ENCODE measurements at places on chromosomes 4 and X. TPM values are rescaled to one million over a fixed set of nuclear protein-coding genes. Genes with fewer than 3 reads are reported as not detected.

The BMP3 gene
- not detected for total RNA-seq

The NAA11 gene
- not detected for total RNA-seq

- DNase-seq: no peak
Measured at GRCh38 chr4:40209401-40209800, 12.6 kb downstream of the RHOH start.

DNA sequence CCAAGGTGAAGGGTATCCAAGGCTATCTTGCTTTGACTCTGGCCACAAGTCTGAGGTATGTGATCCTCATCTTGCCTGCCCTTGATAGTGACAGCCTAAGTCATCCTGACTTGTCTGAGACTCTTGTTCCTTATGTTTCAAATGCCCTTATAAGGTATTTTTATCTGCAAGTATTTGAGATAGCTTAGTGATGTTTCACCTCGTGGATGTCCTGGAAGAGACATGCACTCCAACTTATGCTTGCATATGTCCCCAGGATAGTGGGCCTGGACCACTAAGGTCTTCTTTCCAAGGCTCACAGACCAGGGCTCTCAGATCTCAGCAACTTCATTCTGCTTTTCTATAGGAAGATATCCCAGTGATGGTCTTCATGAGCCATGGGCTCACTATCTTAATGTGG, 120.5 kb upstream of the WDR1 start:
- DNase-seq: no peak

DNA sequence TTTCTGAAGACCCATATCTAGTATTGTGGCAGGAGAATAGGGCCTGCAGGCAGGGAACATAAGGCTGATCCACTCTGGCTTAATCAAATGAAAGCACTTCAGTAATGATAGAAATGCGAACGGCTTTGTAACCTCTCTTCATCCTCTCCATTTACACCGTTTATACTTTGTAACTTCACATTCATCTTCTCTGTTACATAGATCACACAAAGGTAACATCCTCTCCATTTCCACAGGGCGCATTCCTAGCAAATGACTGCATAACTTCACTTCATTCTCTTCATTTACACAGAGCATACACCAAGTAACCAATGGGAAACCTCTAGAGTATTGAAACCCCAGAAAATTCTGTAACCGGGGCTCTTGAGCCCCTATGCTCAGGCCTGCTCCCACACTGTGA, 65.5 kb upstream of the SLC34A2 start:
- DNase-seq: no peak

- no peak for DNase-seq
Measured at GRCh38 chr4:55791666-55792065, 27.9 kb upstream of the EXOC1L start.
